CD4-positive, alpha-beta T cell (primary cell): ENCODE measurements at places on chromosomes 1 and 21. TPM values are rescaled to one million over a fixed set of nuclear protein-coding genes. Genes with fewer than 3 reads are reported as not detected.

DNA sequence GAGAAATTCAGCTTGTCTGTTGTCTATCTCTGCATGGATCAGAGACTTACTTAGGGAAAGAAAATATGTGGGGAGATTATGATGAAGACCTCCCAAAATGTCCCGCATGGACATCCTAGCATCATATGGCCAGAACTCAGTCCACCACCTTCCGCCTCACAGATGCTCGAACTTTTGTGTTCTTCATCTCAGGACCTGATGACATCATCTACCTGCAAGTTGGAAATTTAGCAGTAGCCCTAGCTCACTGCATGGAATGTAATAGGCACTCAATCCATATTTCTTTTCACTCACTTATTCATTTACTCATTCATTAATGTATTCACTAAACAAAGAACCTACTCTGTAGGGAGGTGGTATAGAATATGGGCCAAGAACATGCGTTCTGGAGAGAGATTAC, 96.8 kb downstream of the CLIC6 start:
- no peak for DNase-seq

DNA sequence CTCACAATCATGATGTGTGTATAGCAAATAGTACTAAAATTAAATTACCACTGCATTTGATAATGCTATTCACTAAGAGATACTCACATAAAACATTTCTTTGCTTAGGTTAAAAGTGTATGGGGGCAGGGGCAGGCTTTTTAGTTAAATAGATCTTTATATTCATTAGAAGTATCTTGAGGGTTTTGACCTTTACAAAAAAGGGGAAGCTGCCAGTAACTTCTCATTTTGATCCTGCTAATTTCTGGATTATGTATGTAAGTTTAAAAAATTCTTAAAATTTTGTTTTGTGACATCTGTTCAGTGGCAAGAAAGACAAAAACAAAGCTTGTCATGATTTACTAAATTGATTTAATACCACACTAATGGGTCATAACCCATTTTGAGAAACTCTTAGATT, 45.8 kb upstream of the S1PR1 start:
- no peak for DNase-seq

DNA sequence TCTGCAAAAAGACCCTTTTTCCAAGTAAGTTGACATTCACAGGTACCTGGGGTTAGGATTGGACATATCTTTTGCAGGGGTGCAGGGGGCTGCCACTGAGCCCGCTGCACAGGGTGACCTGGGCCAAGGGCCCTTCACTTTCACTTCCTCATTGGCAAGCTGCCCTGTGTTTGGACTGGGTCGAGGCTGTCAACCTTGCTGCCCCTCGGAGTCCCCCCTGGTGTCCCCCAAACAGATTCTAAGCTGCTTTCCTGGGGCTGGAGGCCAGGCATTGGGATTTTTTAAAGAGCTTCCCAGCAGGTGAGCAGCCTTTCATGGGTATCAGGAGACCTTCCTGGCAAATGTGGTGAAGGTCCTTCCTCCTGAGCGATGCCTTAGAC, 7.9 kb upstream of the UMODL1 start:
- peak; percentile 39 for DNase-seq

DNA sequence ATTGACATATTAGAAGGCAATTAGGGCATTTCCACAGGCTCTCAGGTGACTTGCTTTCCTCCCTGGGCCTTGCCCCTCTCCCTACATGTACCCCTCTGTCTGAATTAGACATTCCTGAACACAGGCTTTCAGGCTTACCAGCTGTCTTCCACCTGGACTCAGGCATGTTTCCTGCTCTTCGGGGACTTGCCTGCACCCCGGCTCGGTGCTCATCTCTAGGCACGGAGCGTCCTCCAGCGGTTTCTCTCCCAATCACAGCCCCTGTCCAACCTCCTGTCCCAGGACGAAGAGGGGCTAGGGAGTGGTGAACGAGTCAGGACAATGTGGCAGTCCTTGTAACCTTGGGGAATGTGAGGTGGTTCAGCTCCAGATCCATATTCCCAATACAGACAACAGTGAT, 4.2 kb downstream of the PROK1 start:
- no peak for DNase-seq

DNA sequence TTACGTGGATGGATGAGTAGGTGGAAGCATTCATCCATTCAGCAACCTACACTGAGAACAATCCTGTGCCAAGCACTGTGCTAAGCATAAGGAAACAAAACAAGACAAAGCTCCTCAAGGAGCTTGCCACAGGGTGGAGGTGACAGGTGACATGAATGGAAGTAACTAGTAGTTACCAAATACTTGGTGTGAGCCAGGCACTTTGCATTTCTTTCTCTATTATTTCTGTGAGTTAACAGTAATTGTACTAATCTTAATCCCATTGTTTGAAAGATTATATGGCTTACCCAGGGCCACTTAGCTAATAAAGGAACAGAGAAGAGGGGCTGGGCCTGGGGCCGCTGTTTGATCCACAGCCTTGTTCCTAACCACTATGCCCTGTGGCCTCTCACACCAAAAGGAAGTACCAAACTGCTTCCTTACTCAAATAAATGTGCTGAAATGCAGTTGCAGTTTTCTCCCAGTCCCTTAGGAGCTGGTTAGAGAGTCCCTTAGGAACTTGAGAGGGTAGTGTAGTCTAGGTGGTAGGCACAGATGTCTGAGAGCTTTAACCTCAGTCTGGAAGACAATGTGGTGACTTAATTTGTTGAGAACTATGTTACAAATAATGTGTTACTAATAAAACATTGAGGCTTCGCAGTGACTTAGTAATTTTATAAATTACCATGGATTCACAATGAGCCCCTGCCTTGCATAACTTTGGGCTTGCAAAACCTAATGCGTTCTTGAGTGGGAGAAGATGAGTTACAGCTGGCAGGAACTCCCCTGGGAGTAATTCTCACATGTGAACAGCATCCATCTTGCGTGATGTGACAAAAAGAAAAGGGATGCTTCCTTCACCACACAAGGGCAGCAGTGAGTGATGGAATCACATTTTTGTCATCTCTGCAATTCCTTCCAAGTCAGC, 69.8 kb downstream of the MPZL1 start:
- DNase-seq: no peak

DNA sequence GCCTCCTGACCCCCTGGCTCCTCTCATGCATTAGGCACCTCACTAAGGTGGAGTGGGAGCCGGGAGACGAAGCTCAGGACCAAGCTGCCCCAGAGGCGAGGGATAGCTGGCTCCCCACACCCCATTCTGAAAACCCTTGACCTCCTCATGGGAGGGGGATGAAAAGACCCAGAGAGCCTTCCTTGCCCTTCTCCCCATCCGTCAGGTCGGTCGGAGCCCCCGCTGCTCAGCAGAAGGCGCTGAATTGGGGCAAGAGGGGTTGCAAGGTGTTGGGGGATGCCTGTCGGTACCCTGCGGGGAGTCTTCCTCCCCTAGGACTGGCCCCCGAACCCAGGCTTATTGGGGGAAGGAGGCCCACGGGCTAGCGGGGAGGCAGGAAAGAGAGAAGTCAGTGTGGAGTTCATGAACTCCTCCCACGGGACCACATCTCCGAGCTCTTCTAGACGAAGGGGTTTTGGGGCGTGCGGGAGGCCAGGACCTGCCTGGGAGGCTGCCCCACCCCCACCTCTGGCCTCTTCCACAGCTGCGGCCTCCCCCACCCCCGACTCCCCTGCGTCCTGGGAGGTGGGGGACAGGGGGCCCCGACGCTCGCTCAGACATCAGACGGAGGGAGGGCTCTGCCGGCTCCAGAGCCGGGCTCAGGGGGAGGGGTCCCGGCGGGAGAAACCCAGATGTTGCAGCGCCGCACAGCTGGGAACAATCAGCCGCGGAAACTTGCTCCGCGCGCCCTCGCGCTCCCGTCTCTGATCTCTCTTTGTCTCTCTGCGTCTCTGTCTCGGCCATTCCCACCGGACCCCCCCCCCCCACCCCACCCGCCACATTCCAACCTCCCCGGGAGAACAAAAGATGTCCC, 719 bp downstream of the MFAP2 start:
- no peak for DNase-seq

DNA sequence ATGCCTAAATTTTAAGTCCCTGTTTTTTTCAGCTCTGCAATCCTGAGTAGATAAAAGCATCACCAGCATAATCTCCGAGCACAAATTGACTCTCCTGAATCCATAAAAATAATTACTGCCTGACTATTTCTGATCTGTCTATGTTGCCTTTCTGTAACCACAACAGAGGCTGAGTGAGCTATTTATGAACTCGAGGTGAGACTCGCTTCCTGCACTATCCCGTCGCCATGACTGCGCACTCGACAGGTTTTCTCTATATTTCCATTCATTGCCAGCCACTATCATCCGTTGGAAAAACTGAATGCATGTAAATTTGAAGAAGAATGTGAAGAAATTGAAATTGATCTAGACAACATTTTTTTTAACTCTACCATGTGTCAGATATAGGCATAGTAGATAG, 897.2 kb downstream of the ADGRL2 start:
- DNase-seq: no peak

- DNase-seq: no peak
These were observed 1466.4 kb downstream of the PLA2G4A start for GRCh38 chr1:188295157-188295556.

DNA sequence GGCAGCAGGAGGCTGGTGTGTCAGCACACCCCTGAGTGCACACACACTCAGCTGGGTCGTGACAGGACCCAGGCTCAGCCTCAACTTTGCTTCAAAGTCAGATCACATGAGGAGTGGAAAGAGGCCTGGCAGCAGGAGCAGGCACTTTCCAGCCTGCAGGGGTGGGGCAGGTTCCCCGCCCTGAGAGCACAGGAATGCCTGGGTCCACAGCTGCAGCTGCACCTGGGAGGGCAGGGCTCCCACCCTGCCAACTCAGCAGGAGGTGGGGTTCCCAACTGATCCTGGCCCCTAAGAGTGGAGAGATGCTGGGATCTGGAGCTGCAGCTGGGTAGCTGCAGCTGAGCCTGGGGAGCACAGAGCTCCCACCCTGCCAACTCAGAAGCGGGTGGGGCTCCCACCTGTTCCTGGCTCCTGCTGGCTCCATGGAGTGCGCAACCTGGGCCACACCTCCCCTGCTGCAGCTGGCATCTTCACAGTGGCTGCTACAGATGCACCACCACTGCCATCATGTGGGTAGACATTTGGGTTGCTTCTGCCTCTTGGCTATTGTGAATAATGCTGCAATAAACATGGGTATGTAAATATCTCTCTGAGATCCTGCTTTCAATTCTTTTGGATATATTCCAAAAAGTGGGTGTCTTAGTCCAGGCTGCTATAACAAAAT, 415.4 kb downstream of the TTLL7 start:
- peak; percentile 25 for DNase-seq

GRCh38 chr1:51636191-51636590, 19.3 kb downstream of the OSBPL9 start:
- DNase-seq: no peak

GRCh38 chr1:42844592-42845140, 1.7 kb upstream of the ZNF691 start:
- no peak for DNase-seq

DNA sequence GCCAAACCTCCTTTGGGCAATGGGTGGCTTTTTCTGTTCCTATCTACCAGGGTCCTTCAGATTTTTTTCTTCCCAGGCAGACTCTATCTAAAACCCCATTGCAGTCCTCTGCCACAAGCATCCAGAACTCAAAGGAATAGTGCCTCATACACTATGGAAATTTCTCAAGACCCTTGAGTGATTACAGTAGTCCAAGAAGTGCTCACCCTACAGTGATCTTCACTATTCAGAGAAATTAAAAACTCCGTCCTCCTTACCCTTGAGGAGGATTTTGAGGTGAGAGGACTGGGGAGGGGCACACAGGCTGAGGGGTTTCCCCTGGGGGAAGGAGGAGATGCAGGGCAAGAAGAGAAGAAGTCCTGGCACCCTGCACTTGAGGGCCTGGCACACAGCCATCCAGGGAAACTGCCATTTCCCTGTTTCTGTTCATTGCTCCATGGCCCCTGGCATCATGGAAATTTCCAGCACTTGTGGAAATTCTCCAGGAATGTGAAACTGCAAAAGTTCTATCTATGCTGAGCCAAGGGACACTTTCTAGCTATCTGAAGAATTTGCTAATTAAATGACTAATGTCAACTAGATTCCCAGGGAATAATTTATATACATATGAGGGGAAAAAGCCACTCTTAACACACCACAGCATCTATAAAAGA, 102.5 kb upstream of the ATP1B1 start:
- no peak for DNase-seq

- no peak for DNase-seq
These were observed 830 bp upstream of the PRDX1 start for GRCh38 chr1:45522324-45523104.

- DNase-seq: no peak
These were observed 160.3 kb upstream of the FMN2 start for GRCh38 chr1:239931341-239931740.

DNA sequence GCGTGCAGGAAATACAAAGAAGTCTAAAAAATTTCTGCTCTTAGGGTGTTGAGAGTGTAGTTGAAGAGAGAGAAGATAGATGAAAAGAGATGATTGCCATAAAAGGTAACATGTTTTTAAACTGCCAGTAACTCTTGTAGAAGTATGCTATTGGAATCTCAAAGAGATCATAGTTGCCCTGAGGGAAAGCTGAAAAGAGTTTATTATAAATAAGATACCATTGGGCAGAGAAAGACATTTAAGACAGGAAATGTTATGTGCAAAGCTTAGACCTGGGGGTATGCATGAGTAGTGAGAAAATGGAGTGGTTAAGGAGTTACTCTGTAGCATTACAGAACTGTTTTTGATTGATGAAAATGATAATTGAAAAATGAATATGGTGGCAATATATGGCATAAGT, 17.6 kb downstream of the GABPA start:
- no peak for DNase-seq

DNA sequence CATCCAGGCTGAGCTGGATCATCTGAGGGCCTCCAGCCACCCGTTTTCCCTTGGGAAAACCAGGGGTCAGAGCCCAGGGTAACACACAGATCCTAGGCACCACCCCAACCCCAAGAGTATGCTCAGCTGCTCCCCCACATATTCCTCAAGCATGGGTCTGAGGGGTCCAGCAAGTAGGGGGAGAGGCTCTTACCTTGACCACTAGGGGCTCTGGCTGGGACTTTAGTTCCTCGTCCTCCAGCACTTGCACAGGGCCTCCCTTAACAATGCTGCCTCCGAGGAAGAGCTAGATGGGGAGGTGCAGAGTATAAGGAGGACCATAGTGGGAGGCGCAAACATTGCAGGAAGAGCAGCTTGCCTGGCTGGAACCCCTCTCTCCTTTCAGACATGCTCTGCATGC, 7.5 kb downstream of the SELENBP1 start:
- DNase-seq: no peak

DNA sequence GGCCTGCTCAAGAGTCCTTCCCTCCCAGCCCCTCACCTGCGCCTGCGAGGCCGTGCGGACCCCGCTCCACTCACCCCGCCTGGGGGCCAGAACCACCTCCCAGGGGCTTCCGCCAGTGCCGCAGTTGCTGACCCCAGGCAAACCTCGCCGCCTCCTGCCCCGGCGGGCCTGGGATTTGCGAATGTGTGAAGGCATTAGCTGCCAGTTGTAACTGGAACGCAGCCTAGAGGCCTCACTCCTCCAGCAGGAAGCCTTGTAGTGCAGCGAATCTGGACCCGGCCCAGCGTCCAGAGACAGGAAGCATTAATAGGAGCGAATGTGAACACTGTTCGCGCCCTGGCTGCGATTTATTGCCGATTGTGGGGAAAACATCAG, 140.9 kb upstream of the ARHGEF16 start:
- DNase-seq: no peak

The CHRNB2 gene
- total RNA-seq: not detected

The BRWD1 gene
- total RNA-seq: 92.2 TPM

The SLC45A1 gene
- total RNA-seq: 0.98 TPM

The FAM167B gene
- total RNA-seq: 0.38 TPM

The BARHL2 gene
- not detected for total RNA-seq

The UBE2U gene
- total RNA-seq: not detected

The SELL gene
- 204 TPM for total RNA-seq

The PRDX6 gene
- total RNA-seq: 102 TPM

The LCE3D gene
- total RNA-seq: not detected

The SH3BGR gene
- total RNA-seq: 0.63 TPM

The BACE2 gene
- 0.16 TPM for total RNA-seq
